ENCODE measurements at places on chromosomes 3 and 15.

GRCh38 chr3:134038071-134038491, 8.4 kb upstream of the SLCO2A1 start:
- DNase-seq = no peak

- DNase-seq = no peak
These were observed 90.0 kb upstream of the ADPGK start for GRCh38 chr15:72873379-72874233.

GRCh38 chr3:39407773-39408492, 1.4 kb downstream of the RPSA start:
- DNase-seq = no peak

- DNase-seq = no peak
These were observed 69.9 kb upstream of the NDUFB4 start for GRCh38 chr3:120526011-120526870.

DNA sequence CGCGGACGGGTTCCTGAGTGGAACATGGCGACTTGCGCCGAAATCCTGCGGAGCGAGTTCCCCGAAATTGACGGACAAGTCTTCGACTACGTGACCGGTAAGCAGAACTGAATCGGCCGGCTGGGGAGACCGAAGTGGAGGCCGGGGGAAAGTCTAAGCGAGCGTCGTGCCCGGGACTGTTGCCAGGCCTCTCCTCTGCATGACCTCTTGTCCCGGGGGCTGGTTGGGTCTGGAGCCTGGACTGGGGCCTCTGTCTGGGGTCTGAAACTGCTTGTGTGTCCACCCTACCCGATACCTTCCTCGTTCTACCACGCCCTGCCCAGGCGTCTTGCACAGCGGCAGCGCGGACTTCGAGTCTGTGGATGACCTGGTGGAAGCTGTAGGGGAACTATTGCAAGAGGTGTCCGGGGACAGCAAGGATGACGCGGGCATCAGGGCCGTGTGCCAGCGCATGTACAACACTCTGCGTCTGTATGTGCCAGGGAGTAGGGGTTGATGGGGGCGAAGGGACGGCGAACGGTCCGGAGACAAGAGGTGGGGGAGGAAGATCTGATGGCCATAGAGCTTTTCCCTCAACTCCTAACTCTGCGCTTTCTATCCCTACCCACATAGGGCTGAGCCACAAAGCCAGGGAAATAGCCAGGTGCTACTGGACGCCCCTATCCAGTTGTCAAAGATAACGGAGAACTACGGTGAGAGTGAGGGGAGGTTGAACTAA, at the start of gene ABCF3:
Gene ABCF3 (plus strand): TSS at position 16 of the 718 bp plus-strand sequence. CDS start 9 bp downstream, at position 25.
- DNase-seq = no peak

DNA sequence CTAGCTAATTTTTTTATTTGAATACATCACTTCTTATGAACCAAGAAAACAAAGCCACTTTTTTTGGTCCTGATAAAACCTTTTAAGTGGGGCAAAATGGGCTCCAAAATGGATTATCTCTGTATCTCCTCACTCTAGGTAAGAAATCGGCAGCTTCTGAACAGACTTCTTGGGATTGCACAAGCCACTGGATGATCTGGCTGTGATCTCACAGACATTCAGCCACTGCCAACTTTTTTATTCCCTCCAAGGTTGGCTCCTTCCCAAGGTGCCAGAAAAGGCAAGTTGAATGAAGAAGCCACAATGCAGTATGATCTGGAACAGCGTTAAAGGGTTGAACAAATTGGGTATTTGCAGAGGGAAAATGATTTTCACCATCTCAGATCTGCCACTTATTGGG, 73.2 kb downstream of the PRICKLE2 start:
- peak; percentile 14 for DNase-seq

DNA sequence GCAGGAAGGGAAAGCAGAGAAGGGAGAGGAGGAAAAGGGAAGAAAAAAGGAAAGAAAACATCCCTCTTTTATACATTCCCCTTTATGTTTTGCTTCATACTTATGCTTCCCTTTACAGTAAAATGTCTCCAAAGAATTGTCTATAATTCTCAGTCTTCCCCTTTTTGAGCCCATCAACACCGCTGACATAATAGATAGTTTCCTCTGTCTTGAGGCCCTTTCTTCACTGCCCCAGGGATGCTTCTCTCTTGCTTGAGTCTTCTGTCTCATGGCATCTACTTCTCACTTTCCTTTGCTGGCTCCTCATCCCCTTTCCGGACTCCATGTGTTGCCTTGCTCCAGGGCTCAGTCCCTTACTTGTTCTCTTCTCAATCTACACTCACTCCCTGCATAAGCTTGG, 99.7 kb upstream of the DAZL start:
- no peak for DNase-seq

DNA sequence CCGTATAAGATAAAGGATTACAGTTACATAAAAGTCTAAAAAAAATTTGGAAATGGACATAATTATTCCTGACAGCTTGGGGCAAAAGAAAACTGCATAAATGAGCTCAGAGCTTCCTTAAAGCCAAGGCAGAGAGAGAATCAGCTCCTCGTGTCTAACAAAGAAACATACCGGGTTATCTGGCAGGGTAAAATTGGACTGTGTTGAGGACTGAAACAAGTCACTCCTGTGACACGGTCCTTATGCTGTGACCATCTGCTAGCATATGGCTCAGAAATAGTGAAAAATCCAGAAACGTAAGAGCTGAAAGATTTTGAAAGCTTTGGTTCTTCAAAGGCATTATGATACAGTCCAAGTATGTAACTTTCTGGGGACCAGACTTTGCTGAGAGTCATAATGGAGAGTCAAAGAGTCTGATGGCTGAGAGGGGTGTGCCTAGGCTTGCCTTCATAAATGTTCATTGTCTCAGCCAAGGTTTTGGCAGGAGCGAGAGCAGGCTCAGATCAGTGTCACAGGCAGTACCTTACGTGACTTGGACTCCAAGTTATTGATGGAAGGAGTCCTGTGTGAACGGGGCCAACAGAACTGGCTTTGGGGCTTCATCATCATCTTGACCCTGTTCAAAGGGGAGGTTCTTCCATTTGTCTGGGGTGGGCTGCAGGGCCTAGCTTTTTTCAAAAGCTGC, 12.5 kb downstream of the MAP6D1 start:
- DNase-seq = no peak

GRCh38 chr3:130939753-130940152, 45.9 kb downstream of the ATP2C1 start:
- DNase-seq = no peak

All from AG09319 (cell line).